ENCODE measurements at places on chromosomes 3 and 15.
A peak's percentile ranks its signal among the peaks of the same experiment; 100 is the strongest.

DNA sequence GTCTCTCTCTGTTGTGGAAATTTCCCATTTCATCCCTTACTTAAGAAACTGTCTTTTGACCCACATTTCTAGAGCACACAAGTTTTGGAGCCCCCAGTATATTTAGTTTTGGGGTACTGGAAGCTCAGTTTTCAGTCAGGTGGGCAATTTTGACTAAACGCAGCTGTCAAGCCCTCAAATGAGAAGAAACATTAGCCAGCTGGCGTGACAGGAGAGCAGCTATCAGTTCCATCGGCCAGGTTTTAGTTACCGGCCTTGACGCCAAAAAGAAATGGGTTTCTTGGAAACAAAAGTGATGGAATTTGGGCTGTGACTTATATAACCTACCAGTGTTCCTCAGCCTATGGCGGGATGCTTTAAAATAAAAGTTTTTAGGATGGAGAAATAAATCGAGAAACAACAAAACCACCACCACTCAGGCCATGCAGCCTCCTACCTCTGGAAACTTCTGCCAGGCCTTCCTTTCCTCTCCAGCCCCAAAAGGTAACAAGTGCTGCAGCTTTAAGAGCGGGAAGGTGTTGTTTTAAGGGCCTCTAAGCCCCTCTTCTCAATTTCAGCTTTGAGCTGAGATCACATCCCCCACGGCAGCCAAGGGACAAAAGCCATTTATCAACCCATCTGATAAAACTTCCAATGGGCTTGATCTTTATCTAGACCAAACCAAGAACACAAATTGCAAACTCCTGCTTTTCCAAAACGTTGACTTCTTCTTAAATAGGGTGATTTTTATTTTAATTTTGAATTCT is 18.3 kb downstream of the RGMA start:
- DNase-seq, result no peak
- H3K4me1 ChIP-seq, result peaks cover 7% of the 10 kb centered on the region
- no peaks in the 10 kb centered on the region for H3K36me3 ChIP-seq
- H3K4me3 ChIP-seq, result no peak overlapping the region

DNA sequence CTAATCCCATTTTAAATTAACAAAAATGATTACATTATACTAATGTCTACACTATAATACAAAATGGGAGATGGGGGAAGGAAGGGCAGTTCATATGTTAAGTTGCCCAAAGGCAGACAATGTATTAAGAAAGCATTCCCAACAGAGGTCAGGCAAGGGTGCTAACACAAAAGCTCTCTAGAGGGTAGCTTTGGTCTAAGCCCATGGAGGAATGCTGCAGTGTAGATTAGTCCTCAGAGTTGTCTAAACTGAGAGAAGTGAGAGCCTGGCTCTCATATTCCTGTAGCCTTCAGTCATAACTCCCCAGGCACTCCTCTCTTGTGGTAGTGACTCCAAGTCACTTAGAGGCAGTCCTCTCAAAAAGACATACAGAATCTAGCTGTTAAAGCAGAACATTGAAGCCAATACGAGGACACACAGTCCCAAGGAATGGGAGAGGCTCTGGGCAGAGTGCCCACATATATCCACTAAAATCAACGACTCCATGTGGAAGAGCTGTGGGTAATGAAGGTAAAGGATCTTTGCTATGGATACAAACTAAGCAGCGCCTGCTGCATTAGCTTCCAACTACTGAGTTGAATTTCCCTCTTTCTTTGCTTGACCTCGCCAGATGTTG is 14.5 kb downstream of the NEK10 start:
- H3K27ac ChIP-seq, result no peak overlapping the region
- H3K4me3 ChIP-seq, result no peak overlapping the region
- peaks cover 12% of the 10 kb centered on the region for H3K27me3 ChIP-seq
- DNase-seq, result no peak
- H3K36me3 ChIP-seq, result no peaks in the 10 kb centered on the region

DNA sequence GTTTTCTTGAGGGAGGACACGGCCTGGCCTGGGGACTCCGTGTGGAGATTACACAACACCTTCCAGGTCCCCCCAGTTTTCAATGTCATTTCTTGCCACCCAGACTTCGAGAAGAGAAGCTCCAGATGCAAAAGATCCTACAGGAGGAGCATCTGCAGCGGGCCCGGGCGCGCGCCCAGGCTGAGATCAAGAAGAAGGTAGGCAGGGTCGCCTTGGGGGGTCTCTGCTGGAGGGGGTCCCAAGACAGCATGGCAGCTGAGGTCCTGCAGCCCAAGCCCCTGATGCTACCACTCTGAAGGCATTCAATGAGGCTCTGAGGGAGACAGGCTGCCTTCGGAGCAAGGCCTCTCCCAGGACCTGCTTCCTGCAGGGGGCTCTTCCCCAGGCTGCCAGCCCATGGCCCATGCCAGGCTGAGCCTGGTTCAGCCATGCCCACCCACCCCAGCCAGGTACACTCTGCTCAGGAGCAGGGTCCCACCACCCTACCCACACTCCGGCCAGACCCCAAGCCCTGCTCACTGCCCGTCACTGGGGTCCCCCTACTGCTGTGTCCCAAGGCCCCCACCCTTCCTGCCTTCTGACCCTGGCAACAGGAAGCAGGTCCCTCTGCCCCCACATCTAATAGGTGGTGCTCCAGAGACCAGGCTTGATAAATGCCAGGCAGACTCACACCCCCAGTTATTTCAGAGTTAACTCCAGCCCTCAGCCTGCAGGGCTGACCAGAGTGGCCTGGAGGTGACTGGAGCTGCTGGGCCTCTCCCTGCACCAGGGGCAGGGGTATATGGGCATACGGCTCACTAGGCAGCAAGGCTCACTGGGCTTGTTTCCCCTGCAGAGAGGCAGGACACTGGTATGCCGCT is 40.0 kb downstream of the ZXDC start:
- no peak for DNase-seq
- H3K27me3 ChIP-seq, result no peaks in the 10 kb centered on the region
- H3K4me1 ChIP-seq, result no peaks in the 10 kb centered on the region
- H3K4me3 ChIP-seq, result no peak overlapping the region
- H3K36me3 ChIP-seq, result peaks cover 5% of the 10 kb centered on the region

DNA sequence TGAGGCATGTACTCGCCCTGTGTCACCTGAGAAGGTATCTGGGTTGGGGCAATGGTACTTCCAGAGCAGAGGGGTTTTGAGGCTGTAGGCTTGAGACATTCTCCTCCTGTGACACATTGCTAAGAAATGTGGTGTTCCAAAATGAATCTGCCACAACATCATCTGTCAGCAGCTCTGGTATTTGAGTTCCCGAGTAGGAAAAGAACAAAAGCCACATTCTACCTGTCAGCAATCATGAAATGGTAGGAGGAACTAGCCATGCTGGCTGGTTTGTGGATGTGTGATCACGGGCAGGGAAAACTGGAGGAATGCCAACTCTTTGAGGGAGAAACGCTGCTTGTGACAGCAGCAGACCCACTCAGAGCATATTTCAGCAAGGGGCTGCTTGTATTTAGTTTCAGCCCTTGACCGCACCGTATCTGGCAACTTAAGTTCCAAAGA is 579.4 kb upstream of the TBL1XR1 start:
- H3K4me1 ChIP-seq, result peaks cover 10% of the 10 kb centered on the region
- DNase-seq, result no peak
- no peak overlapping the region for H3K4me3 ChIP-seq
- no peaks in the 10 kb centered on the region for H3K36me3 ChIP-seq
- H3K27me3 ChIP-seq, result no peaks in the 10 kb centered on the region

- peaks cover 21% of the 10 kb centered on the region for H3K4me1 ChIP-seq
- no peak for DNase-seq
Observed at GRCh38 chr3:99843590-99844258, 26.1 kb downstream of the CMSS1 start.

DNA sequence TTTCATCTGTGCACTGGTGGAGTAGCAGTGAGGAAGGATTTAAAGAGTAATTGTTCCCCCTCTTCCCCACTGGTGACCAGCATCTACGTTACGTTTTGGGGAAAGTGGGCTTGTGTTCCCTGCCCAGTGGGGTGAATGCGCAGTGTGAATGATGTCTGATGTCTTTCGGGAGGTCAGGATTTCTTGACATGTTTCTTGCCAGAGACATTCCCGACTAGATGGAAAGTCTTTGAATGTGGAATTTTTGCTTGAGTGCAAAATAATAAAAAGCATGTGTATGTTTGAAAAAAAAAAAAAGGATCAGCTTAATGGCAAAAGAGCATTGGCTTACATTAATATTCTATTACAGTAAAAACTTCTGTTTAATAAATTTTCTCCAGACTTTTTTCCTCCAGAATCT is 632.2 kb downstream of the FOXP1 start:
- H3K4me1 ChIP-seq, result no peaks in the 10 kb centered on the region
- H3K27ac ChIP-seq, result no peak overlapping the region
- no peaks in the 10 kb centered on the region for H3K27me3 ChIP-seq
- H3K4me3 ChIP-seq, result no peak overlapping the region
- DNase-seq, result no peak

DNA sequence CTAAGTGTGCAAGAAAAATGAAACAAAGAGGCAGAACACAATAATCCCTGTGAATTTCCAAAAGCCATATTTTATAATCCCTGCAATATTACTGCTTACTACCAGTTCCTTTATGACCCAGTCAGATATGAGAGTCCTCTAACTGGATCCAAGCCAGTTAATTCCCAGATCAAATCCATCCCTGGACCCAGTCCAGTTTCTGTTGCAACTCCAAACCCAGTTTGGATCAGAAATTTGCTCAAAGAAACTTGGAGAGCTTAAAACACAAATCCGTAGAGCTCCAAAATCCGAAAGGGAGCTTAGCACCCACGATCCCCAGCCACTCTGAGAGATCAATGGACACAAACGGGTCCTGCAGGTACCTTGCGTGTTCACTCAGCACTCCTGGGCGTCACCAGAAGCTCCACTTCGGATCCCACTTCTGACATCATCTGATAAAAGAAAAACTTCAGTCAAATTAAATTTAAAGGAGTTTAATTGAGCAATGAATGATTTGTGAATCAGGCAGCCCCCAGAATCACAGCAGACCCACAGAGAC is 32.6 kb upstream of the THUMPD3 start:
- H3K27ac ChIP-seq, result no peak overlapping the region
- no peak overlapping the region for H3K4me3 ChIP-seq
- no peak for DNase-seq
- H3K36me3 ChIP-seq, result no peaks in the 10 kb centered on the region
- H3K4me1 ChIP-seq, result no peaks in the 10 kb centered on the region

DNA sequence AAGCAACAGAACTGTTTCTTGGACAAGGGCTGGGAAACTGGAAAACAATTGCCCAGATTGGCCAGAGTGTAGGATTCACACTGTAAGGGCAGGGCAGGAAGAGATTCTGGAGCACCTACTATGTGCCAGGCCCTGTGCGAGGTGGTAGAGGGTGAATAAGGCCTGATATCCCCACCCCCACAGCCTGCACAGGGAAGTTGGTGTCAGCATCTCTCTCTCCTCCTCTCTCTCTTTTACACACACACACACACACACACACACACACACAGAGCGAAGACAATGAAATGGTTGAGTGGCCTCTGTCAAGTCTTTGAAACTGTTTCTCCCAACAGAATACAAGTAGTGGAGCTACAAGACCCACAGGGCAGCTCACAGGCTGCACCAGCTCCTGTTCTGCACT is 47.1 kb upstream of the SLCO2A1 start:
- no peak overlapping the region for H3K27ac ChIP-seq
- no peaks in the 10 kb centered on the region for H3K36me3 ChIP-seq
- DNase-seq, result no peak
- H3K4me3 ChIP-seq, result no peak overlapping the region
- no peaks in the 10 kb centered on the region for H3K27me3 ChIP-seq
- H3K4me1 ChIP-seq, result no peaks in the 10 kb centered on the region

GRCh38 chr15:97817276-97817890 is 143.1 kb upstream of the ARRDC4 start:
- no peaks in the 10 kb centered on the region for H3K27me3 ChIP-seq
- no peaks in the 10 kb centered on the region for H3K36me3 ChIP-seq
- no peak for DNase-seq
- H3K4me1 ChIP-seq, result no peaks in the 10 kb centered on the region
- H3K4me3 ChIP-seq, result no peak overlapping the region

DNA sequence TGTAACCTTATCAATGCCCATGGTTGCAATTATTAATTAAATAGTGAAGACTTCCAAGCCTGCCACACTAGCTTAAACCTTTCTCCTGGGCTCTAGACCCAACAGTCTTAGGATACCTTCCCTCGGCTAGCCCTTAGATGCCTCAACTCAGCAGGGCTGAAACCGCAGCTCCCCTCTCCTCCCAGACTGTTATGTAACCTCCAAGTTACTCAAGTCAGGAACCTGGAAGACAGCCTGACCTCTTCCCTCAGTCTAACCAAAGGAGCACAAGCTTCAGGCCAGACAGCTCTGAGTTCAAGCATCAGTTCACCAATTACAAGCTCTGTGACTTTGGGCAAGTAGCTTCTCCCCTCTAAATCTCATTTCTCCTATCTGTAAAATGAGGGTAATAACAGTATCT is 70.5 kb upstream of the HACD2 start:
- no peaks in the 10 kb centered on the region for H3K36me3 ChIP-seq
- H3K27me3 ChIP-seq, result peaks cover 6% of the 10 kb centered on the region
- H3K27ac ChIP-seq, result no peak overlapping the region
- H3K4me1 ChIP-seq, result no peaks in the 10 kb centered on the region
- H3K4me3 ChIP-seq, result no peak overlapping the region
- DNase-seq, result no peak

DNA sequence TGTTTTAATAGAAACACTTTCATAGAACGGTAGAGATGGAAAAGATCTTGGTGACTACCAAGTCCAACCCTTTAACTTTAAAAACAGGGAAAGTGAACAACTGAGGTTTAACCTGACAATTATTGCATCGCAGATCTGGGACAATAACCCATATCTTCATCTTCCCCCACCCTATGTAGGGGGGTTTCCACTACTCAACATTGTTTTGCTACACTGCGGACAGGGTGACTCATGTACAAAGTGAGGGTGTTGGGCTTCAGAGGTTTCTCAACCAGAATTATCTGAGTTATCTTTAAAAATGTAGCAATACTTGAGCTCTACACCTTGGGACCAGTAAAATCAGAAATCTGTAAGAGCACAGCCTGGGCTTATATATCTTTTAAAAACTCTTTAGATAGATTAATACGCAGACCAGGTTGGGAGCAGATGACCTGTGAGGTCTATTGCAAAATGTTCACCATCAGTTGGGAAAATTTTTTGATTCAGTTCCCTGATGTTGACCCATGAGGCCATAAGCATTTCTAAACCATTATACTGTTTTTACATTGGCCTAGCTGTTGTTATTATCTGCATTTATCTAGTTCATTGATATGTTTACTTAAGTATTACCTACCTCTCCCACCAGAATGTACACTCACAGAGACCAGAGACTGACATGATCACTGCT is 103.6 kb upstream of the ICE2 start:
- peak overlapping the region; percentile 71 for H3K4me3 ChIP-seq
- no peaks in the 10 kb centered on the region for H3K27me3 ChIP-seq
- peak; percentile 86 for DNase-seq
- peak overlapping the region; percentile 94 for H3K27ac ChIP-seq

Measured in activated CD4-positive, alpha-beta T cell treated with anti-CD3 and anti-CD28 coated beads, Interleukin-2, amount 10 ng/mL, durations not matched to agents 24 days and 14 days (primary cell).